ENCODE measurements at places on chromosomes 12 and 14.

- peak; percentile 58 for DNase-seq
These were observed 86.2 kb upstream of the CMKLR1 start for GRCh38 chr12:108425238-108425795.

DNA sequence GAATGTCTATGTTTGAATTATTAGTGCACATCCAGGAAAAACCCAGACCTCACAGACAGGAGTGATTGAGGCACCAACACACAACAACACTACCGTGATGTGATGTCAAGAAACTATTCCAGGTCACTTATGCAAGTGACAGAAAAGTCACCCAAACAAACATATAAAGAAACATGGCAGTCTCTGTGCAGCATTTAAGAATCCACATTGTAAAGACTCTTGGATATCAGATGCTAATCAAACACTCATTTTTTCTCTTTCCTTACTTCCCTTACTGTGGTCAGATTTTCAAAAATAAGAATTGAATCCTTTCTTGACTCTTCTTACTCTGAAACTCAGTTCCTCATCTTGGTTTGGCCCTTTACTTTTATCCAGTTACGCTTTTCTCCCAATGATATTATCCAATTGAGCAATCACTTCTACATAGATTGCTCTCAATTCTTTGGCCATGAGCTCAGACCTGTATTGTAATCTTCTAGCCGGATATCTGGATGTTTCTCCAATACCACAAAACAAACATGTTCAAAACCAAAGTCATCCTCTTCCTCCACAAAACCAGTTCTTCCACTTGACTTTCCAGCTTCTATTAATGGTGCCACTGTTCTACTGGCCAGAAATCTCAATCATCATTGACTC lies 115.4 kb downstream of the DUSP6 start:
- DNase-seq: peak; percentile 42

- DNase-seq: no peak
These were observed 8.6 kb downstream of the PRKAB1 start for GRCh38 chr12:119676573-119676972.

DNA sequence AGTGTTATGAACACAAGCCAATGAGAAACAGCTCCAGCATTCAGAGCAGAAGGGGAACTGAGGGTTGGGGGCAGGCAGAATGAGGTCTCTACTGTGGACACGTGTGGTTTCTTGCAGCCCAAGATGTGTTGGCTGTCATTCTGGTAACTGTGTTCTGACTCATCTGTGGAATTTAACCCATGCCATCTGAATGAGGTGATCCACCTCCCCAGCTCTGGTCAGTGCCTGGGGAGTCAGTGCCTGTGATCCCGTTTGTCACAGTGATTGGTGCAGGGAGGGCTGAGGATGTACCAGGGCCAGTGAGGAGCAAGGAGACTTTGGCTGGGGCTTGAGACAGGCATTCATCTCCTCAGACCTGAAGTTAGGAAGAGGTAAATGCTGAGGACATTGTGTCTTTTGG lies 216.8 kb downstream of the MSRB3 start:
- peak; percentile 38 for DNase-seq

DNA sequence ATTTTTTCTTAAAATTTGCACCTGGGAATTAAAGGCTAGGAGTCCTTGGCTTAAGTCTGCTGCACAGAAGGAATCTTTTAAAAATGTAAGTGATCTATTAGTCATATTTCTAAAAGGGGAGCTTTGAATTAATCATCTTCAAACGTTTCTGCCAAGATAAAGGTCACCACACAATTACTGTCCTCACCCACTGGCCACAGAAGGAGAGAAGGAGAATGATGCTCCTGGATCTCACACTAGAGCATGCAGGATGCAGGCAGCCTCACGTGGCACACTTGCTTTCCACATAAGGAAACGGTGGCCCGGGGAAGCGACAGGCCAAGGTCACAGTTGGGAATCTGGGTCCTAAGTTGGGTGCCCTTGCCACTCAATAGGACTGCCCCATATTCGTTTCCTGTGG lies 16.9 kb downstream of the PLEKHG7 start:
- no peak for DNase-seq

GRCh38 chr14:103723748-103724081 lies 8.1 kb downstream of the ZFYVE21 start:
- no peak for DNase-seq

GRCh38 chr14:95662376-95663186 lies 23.6 kb upstream of the TCL1B start:
- peak; percentile 12 for DNase-seq

GRCh38 chr14:104751539-104752422 lies 1.2 kb upstream of the SIVA1 start:
- DNase-seq: no peak

GRCh38 chr12:65327207-65328076 lies 49.0 kb downstream of the MSRB3 start:
- DNase-seq: peak; percentile 87

GRCh38 chr12:6361834-6362233 lies 13.5 kb downstream of the SCNN1A start:
- no peak for DNase-seq

- peak; percentile 98 for DNase-seq
These were observed 92.1 kb downstream of the NINJ2 start for GRCh38 chr12:570921-571794.

DNA sequence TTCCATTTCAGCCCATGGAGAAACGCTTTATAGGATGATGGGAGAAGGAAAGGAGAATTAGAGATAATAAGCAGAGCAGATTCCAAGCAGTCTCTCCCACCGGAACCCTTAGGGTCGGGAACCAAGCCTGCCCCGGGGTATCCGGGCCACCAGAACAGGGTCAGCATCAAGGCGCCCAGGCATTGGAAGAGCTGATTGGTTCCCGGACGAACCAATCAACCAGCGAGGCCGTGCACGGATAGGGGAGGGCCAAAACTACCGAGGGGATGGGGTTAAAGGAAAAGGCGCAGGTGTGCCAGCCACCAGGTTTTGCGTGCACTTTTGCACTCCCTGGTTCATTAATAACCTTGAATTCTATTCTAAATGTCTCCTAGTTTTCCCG lies 1.7 kb downstream of the PPM1H start:
- peak; percentile 53 for DNase-seq

DNA sequence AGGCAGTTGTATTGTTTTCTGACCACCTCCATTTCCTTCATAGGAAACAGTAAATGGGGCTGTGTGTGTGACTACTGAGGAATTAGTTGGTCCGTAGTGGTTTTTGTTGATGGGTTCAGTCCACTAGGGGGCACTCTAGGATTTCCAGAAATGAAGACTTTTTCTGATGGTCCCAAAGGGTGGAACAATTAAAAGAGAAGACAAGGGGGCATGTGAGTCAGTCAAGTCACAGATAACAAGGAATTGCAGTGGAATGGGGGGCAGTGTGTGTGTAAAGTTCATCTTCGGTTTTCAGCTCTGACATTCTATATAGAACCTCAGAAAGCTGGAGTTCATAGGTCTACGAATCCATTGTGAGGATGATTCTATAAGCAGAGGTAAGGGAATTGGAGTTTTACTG lies 186.6 kb upstream of the OR4E1 start:
- DNase-seq: peak; percentile 1

GRCh38 chr14:92945959-92946846 lies 23.3 kb downstream of the CHGA start:
- DNase-seq: no peak

- peak; percentile 62 for DNase-seq
These were observed 16.0 kb upstream of the SLC38A2 start for GRCh38 chr12:46388427-46389021.

- DNase-seq: no peak
These were observed 192.2 kb upstream of the C14orf180 start for GRCh38 chr14:104387022-104388010.

DNA sequence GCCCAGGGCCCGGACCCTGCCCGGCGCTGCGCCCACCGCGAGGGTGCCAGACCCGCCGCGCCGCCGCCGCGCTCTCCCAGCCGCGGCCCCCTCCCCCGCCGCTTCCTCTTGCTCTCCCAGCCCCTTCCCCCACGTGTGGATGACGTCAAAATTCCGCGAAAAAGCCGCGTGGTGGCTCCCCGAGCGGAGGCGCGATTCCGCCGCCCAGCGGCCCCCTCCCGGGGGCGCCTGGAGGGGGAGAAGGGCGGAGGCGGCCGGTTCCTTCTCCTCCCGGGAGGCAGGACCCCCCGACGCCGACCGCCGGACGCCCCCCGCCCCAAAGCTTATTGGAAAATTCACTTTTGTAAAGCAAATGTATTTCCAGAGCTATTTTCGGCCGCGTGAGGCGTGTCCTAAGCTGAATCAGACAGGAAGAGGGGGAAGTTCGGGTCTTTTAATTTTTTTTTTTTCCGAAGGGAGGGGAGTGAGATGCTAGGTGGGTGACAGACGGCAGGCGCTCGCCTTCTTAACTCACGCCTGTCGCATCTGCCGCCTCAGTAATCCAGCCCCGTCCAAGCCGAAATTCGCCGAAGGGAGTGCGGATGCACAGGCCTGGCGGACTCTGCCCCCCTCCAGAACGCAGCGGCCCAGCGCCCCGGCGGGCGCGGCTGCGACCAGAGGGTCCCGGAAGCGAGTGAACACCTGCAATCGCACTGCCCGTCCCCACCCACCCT lies 4.1 kb upstream of the CCND2 start:
- peak; percentile 48 for DNase-seq

DNA sequence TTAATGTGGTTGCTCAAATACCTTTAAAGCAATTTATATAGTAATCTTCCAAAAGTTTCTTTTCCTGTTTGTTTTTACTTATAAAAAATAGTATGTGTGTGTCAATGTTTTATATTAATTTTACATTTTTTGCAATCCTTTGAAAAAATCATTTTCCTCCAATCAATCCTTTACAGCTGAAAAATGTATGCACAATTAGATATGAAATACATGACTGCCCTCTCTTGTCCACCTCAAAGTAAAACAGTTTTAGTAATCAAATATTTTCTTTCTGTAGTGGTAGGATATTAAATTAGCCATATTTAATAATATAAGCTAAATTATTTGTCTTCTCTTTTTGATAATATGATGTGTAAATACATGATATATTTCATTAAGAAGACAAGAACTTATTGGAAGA lies 269.9 kb downstream of the ADAMTS20 start:
- peak; percentile 79 for DNase-seq

- DNase-seq: peak; percentile 62
These were observed 1.0 kb downstream of the HIP1R start for GRCh38 chr12:122836027-122836921.

GRCh38 chr12:53251477-53252348 lies 16.4 kb upstream of the ESPL1 start:
- DNase-seq: peak; percentile 91

- peak; percentile 27 for DNase-seq
These were observed 718.0 kb downstream of the C12orf50 start for GRCh38 chr12:87311206-87311605.

- no peak for DNase-seq
These were observed 6.5 kb downstream of the SLC8B1 start for GRCh38 chr12:113328368-113328889.

DNA sequence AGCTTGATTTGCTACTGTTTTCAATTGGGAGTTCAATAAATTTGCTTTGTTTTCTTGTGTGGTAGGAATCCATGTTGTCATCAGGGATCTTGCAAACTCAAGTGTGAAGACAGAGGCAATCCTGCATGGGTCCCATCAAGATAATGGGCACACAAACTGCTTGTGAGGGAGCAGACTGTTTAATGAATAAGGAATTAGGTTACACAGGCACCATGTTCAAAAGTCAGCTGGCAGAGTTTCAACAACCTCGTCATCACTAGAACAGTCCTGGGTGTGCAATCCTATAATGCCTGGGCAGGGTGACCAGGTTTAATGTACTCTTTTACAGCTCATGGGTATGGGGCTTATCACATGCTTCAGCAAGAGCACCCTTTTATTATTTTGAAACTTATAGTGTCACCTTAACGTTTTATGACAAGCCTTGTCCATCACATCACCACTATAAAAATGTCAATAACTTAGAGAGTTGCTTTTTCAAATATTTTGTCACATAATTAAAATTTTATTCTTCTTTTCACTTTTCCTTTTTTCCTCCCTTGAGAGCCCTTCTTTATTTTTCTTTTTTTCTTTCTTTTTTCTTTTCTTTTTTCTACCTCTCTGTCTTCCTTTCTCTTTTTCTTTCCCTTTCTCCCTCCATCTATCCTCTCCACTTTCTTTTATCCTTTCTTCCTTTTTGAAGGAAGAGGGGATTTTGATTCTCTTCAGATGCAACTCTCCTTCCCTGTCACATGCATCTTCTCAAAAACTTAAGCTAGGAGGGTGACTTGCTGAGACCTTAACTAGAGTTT lies 252.2 kb upstream of the ATP2B1 start:
- no peak for DNase-seq

DNA sequence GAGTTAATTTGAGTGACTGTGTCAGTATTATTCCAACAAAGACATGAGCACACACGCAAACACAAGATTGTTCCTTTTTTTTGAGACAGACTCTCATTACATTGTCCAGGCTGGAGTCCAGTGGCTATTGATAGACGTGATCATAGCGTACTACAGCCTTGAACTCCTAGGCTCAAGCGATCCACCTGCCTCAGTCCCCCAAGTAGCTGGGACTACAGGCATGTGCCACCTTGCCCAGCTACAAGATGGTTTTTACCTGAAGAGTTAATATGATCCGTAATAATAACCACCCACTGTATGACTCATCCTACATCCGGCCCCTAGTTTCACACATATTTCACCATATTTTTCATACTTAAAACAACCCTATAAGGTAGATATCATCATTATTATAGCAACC lies 26.8 kb downstream of the BCAT1 start:
- no peak for DNase-seq

DNA sequence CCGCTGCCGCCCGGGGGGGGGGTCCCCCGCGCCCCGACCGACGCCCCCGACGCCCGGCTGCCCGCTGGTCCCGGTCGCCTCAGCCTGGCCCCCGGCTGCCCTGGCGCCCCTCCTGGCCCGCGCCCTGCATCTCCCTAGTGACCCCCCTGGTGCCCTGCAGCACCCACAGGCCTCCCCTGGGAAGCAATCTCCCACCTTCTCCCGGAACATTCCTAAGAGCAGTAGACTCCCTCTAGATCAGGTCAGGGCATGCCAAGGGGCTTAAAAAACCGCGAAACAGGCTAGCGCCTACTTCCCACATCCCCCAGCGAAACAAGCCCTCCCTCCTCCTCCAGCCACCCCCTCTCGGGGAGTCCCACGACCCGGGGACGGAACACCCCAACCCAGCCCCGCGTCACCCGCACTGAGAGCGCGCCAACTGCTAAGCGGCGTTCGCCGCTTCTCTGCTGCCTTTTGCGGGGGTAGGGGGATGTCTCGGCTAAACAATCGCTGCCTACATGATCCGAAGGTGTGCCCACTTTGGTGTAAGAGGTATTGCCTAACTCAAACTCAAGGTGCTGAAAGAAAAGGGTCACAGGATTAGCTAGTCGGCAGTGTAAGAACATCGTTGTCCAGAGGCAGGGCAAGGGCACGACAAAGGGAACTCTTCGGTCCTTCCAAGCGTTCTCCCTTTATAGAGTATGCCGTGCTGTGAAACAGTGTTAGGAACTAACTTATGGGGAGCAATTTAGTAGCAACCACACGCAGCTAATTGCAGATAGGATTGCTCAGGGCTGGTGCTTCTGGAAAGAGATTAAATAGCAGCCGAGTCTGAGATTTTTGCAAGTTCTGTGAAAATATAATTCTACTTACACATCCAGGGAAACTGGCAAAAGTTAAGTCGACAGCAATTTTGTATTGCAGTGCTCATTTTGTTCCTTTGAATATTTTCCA lies 619 bp upstream of the NTN4 start:
- DNase-seq: peak; percentile 46

- DNase-seq: no peak
These were observed 127.9 kb downstream of the EFCAB11 start for GRCh38 chr14:89826596-89826995.

Data from adipocyte (in vitro differentiated cells).